ENCODE measurements at places on chromosomes 2 and 18. TPM values are rescaled to one million over a fixed set of nuclear protein-coding genes. Genes with fewer than 3 reads are reported as not detected.

The GALNT5 gene
- total RNA-seq, result 0.20 TPM

The UCN gene
- total RNA-seq, result 1.6 TPM

The SLC8A1 gene
- total RNA-seq, result 4.7 TPM

The XIRP2 gene
- 0.05 TPM for total RNA-seq

The SH3RF3 gene
- total RNA-seq, result 0.84 TPM

The SERPINB4 gene
- total RNA-seq, result not detected

The RAB27B gene
- 0.44 TPM for total RNA-seq

The B3GNT2 gene
- 7.7 TPM for total RNA-seq

- H3K27ac ChIP-seq, result no peak overlapping the region
- DNase-seq, result no peak
- no peaks in the 10 kb centered on the region for H3K4me1 ChIP-seq
- H3K36me3 ChIP-seq, result no peaks in the 10 kb centered on the region
- no peak overlapping the region for H3K4me3 ChIP-seq
These were observed 40.2 kb downstream of the MYOM1 start for GRCh38 chr18:3179430-3180089.

- H3K36me3 ChIP-seq, result peaks cover 4% of the 10 kb centered on the region
- no peak overlapping the region for H3K27ac ChIP-seq
- no peaks in the 10 kb centered on the region for H3K4me1 ChIP-seq
- no peak overlapping the region for H3K4me3 ChIP-seq
These were observed 317.4 kb upstream of the ETAA1 start for GRCh38 chr2:67079729-67080128.

- no peaks in the 10 kb centered on the region for H3K36me3 ChIP-seq
- no peak for DNase-seq
- no peaks in the 10 kb centered on the region for H3K4me1 ChIP-seq
- H3K4me3 ChIP-seq, result no peak overlapping the region
These were observed 35.6 kb downstream of the XDH start for GRCh38 chr2:31378791-31379501.

GRCh38 chr2:144479138-144479537 lies 40.8 kb downstream of the ZEB2 start:
- no peak for DNase-seq
- H3K36me3 ChIP-seq, result peaks cover 14% of the 10 kb centered on the region
- no peak overlapping the region for H3K27ac ChIP-seq
- no peak overlapping the region for H3K4me3 ChIP-seq
- no peaks in the 10 kb centered on the region for H3K27me3 ChIP-seq
- H3K4me1 ChIP-seq, result peaks cover 82% of the 10 kb centered on the region

DNA sequence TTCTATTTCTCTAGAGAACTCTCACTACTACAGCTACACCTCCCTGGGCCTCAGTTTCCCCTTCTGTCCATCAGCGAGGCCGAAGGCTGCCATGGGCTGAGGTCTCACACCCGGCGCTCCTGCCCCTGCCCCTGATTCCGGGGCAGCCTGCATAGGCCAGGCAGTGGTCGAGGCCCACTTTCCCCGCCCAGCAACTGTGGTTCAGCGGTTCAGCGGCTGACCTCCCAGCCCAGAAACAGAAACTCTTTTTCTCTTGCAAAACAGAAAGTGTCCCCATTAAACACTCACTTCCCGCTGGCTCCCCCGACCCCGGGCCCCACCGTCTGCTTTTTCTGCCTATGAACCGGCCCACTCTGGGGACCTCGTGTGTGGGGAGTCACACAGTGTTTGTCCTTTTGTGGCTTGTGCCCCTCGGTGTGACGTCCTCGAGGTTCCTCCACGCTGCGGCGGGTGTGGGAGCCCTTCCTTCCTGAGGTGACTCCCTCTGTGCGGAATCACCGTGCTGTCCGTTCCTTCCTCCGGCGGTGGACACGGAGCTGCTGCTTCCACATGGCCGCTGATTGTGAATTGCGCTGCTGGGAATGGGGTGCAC lies 16.0 kb downstream of the PDCD1 start:
- H3K27me3 ChIP-seq, result peaks cover 29% of the 10 kb centered on the region
- peak overlapping the region; percentile 12 for H3K27ac ChIP-seq
- H3K4me1 ChIP-seq, result peaks cover 25% of the 10 kb centered on the region
- peak overlapping the region; percentile 28 for H3K4me3 ChIP-seq

DNA sequence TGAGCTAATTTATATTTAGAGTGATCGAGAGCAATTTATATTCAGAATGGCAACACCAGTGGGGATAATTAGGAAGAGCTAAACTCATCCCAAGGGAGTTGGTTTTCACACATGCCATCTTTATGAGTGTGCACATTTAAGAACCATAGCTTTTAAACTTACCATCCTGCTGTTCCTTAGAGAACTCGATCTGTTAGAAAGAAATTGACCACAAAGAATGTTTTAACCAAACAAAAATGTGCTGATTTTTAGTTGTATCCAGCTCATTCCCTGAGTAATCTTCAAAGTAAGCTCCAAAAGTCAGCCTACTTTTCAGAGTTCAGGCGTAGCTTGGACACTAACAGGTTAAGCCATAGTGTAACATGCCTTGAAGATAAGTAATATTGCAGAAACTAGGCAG lies 12.6 kb downstream of the MYL1 start:
- H3K27me3 ChIP-seq, result no peaks in the 10 kb centered on the region
- no peaks in the 10 kb centered on the region for H3K4me1 ChIP-seq
- H3K4me3 ChIP-seq, result no peak overlapping the region
- no peak overlapping the region for H3K27ac ChIP-seq
- no peaks in the 10 kb centered on the region for H3K36me3 ChIP-seq

GRCh38 chr2:16661526-16661925 lies 4.1 kb downstream of the CYRIA start:
- no peak overlapping the region for H3K27ac ChIP-seq
- no peak for DNase-seq
- peaks cover 10% of the 10 kb centered on the region for H3K27me3 ChIP-seq
- no peak overlapping the region for H3K4me3 ChIP-seq
- peaks cover 30% of the 10 kb centered on the region for H3K4me1 ChIP-seq

DNA sequence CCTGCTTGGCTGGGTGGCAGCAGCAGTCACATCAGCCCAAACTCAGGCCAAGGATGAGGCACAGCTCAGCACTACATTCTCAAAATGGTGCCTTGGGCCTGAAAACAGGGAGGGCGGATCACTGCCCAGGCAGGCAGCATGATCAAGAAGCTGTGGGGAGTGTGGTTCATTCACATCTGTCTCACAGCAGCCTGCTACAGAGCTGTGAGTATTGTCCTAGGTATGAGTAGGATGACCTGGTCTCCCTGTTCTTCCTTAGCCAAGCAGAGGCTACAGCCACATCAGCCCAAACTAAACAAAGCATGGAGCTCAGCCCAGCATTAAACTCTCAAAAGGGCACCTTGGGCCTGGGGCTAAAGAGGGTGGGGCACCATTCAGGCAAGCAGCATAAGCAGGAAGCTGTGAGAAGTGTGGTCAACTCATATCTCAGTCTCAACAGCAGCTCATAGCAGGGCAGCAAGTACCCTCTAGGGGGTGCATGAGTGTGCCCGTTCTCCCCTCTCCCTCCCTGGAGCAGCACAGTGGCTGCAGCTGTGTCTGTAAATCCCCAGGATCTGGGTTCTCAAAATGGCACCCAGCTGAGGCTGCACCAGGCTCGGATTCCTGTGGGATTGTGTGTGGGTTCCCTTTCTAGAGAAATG lies 139.6 kb downstream of the TRABD2A start:
- H3K27me3 ChIP-seq, result no peaks in the 10 kb centered on the region
- H3K36me3 ChIP-seq, result peaks cover 5% of the 10 kb centered on the region
- H3K27ac ChIP-seq, result no peak overlapping the region
- no peaks in the 10 kb centered on the region for H3K4me1 ChIP-seq
- DNase-seq, result no peak

DNA sequence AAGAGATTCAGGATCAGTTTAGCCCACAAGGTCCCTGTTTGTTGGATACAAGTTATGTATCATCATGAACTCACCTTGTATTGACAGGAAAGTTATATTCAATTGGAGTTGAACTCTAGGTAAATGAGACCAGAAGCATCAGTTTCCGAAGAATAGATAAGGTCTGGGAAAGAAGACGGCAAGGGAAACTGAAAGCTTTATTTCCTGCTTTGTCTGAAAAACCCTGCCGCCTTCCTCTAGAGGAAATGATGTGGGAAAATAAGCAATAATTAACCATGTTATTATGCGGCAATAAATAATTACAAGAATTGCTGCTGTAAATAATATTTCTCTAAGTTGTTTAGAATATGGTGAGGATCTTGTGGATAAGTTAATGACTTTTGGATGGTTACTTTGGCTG lies 32.0 kb downstream of the LPIN1 start:
- peaks cover 14% of the 10 kb centered on the region for H3K36me3 ChIP-seq
- H3K27me3 ChIP-seq, result no peaks in the 10 kb centered on the region
- no peak overlapping the region for H3K4me3 ChIP-seq
